Activated T-helper 1 cell treated with anti-CD3 and anti-CD28 coated beads, Interleukin-2, amount 50 U/mL, for 16 hours (primary cell): ENCODE measurements at places on chromosomes 5 and 9.

GRCh38 chr9:115333277-115334070 lies 215.5 kb upstream of the TNC start:
- DNase-seq, result no peak

- DNase-seq, result no peak
Observed at GRCh38 chr5:10655972-10656830, 92.3 kb downstream of the ANKRD33B start.

GRCh38 chr5:6046296-6046967 lies 331.9 kb downstream of the MED10 start:
- DNase-seq, result no peak

- no peak for DNase-seq
Observed at GRCh38 chr5:74632947-74633356, 7.6 kb downstream of the ENC1 start.

DNA sequence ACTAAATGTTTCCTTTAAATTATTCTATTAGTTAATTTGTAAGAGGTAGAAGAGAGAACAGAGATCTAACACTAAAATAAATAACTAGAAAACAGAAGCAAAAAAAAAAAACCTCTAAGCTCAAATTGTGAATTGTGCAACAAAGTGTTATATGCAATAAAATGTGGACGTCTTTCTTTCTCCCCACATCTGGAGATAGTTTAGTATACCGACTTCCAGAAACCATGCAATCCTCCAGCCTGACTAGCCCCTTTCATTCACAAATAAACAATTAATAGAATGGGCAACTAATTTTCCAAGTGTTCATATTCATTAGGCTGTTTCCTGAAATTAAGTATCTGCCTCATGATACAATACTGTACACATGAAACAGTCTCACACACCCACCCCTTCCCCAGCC lies 258.5 kb downstream of the BNC2 start:
- DNase-seq, result no peak

- DNase-seq, result no peak
Observed at GRCh38 chr5:171453056-171453725, 33.7 kb downstream of the FGF18 start.

DNA sequence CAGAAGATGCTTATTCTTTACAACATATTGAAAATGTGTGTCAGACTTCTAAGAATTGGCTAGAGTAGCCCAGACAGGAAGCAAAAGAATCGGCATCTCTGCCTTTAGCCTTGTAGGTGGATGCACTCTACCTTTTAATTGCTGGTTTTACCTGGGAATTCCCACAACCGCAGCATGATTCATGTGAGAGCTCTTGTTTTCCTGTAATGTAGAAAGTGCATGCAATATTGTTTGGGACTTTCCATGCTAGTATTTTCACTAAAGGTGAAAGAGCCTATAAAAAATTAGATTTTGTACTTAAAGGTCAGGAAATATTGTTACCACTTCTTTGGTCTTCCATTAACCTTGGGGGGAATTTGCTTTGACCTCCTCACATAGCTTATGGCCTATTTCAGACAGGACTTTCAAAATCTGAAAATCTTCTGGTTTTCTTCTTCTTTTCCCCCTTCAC lies 89.8 kb downstream of the NTRK2 start:
- DNase-seq, result no peak

GRCh38 chr5:101590384-101590783 lies 687.3 kb upstream of the ST8SIA4 start:
- DNase-seq, result no peak

DNA sequence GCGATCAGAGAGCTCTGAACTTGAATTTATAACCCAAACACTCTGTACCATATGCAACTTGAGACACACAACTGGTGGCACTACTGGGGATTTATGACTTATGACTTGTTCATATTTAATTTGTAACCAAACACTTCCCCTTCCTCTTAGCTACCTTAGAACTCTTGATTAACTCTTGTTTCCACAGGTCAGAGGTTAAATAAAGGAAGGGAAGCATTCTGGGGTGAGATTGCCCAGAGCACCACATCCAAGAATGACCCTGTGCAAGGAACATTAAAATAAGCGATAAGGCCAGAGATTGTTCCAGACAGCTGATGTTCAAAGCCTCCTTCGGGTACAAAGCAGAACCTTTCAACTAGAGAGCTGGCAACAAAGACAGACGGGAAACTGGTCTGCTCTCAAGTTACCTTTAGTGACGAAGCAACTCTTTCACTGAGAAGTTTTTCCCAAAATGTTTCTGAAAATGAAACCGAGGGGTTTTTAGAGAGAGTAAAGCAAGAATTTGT lies 242.6 kb downstream of the DENND1A start:
- DNase-seq, result no peak

DNA sequence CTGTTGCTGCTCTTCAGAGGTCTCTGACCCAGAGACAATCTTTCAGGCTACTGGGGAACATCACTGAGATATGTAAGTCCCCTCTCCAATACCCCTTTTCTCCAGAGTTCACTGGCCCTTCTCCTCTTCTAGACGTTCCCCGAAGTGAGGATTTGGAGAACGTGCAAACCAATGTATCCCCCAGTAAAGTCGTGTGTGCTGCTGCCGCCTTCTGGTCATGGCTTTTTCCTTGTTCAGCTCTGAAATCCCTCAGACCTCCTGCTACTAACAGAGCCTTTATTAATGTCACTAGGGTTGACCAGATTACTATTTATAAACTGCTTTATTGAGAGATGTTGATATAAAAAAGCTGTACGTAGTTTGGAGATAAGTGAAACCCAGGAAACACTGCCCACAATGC lies 1028.6 kb downstream of the CDH9 start:
- DNase-seq, result no peak

GRCh38 chr5:395156-395920 lies 47.6 kb upstream of the EXOC3 start:
- no peak for DNase-seq

- DNase-seq, result no peak
Observed at GRCh38 chr5:36244076-36244475, 2.4 kb upstream of the NADK2 start.
